Suprapubic skin (tissue), 4 donors: ENCODE measurements at places on chromosomes 13 and 19.

DNA sequence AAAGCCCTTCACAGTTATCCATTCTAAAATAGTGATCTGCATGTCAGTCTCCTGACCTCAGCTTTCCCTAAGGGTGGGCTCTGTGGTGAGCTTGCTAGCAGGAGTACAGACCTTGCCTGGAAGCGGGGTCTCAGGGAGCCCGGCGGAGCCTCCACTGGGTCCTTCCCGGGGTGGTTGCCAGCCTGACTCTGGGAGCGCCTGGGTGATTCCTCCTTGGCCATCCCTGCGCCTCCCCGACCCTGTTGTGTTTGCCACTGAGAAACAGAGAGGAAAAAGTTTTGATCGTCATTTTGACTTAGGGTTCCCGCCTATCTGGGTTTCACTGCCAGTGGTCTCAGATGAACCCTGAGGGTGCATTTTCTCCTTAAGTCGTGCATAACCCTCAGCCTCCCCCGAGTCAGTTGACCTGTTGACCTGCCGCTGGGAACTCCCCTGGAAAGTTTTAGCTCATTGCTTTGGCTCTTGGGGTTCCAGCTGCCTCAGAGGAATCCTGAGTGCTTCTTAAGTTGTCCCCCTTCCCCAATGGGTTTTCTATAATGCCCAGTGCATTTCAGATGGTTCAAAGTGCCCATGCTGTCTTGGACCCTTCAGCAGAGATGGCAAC is 117.8 kb downstream of the RAB20 start:
- no peak for DNase-seq

- DNase-seq, result no peak
These were observed 19.6 kb upstream of the B3GNT3 start for GRCh38 chr19:17775245-17775927.

DNA sequence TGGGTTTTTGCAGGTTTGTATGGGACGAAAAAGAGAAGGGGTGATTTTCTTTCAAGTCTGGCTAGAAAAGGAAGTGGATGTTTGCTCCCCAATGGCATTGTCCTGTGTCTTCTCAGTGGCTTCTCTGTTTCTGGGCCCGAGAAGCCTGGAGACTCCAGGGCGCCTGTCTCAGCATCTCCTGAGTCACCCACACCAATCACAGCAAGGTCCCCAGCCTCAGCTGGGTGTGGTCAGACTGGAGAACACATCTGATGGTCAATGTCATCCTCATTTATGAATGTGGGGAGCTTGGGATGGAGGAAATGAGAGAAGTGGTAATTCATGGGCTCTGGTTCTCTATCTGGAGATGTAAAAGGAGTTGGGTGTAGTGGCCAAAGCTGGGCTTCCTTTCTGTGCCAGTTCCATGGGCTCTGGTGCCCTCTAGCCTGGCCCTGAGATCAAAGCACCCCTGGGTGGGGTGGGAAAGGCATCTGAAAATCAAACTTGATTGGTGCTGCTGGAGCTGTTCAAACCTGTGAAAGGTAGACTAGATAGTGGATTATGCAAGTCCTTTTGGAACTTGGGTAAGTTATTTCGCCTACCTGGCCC is 13.4 kb downstream of the RASL11A start:
- no peak for DNase-seq

- DNase-seq, result no peak
These were observed 64.5 kb upstream of the SCEL start for GRCh38 chr13:77470986-77471385.
